Stimulated activated CD8-positive, alpha-beta memory T cell treated with anti-CD3 and anti-CD28 coated beads, Interleukin-15, amount 100 ng/mL, for 24 hours (primary cell): ENCODE measurements at places on chromosomes 2 and 18.

DNA sequence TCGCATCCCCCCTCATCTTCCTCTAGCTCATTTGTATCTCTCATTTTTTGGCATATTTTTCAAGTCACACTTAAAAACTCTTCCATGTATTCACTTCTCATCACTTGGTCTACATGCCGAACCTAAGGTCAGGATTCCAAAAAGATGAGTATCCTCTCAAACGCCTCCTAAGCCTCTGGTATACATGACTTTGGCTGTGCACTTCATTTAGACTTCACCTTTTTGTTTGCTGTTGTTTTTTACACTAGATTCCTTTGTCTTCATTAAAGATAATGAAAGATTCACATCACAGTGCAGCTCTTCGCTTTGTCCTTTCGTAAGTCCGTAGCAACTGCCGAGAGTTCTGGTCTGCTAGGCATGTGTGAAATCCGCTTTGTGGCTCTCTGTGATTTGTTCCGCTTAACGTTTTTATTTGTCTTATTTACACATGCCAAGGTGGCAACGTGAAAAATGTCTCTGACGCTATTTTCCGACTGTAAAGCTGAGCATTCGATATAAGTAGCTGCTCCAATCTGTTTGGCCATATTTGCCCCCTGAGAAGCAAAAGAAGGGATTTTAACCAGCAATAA lies 17.7 kb downstream of the RND3 start:
- DNase-seq, result no peak

GRCh38 chr2:214011676-214012075 lies 399.2 kb upstream of the VWC2L start:
- DNase-seq, result no peak

DNA sequence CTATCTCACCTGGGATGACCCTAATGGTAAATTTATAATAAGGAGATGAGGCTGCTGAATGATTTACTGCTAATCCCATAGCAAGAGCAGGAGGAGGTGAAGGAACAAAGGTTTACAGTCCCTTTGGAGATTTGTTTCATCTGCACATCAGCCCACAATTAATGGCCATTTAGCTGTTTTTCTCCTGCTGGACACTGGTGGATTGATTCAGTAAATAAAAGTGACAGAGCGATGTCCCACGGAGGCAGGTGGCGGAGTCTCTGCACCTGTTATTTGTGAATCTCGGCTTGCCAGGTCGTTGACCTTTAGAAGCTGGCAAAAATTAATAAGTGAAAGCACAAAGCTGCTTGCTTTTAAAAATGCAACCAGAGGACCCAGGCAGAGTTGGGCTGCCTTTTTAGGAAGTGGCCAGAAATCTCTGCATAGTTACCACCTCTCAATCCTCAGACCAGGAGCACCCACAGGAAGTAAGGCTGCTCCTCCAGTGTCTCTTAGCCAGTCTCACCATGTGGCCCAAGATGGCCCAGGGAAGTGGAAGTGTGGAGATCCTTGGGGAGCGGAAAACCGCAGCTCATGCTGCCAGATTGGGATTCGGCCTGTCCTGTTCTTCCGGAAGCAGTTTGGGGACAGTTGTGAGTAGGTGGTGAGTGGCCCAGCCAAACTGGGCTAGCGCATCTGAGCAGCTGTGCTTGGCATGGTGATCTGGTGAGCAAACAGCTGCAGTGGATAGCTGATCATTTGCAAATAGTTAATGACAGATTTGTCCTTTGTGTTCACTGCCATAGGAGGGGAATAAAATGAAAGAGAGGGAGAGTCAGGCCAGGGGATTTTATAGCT lies 1005.7 kb upstream of the PIK3C3 start:
- no peak for DNase-seq

- DNase-seq, result no peak
Measured at GRCh38 chr18:71936744-71937143, 607.4 kb downstream of the CBLN2 start.

GRCh38 chr2:174009488-174010223 lies 44.5 kb upstream of the SP3 start:
- no peak for DNase-seq

GRCh38 chr2:153811516-153811915 lies 60.2 kb upstream of the GALNT13 start:
- no peak for DNase-seq
